ENCODE measurements at places on chromosomes 16 and 17.

DNA sequence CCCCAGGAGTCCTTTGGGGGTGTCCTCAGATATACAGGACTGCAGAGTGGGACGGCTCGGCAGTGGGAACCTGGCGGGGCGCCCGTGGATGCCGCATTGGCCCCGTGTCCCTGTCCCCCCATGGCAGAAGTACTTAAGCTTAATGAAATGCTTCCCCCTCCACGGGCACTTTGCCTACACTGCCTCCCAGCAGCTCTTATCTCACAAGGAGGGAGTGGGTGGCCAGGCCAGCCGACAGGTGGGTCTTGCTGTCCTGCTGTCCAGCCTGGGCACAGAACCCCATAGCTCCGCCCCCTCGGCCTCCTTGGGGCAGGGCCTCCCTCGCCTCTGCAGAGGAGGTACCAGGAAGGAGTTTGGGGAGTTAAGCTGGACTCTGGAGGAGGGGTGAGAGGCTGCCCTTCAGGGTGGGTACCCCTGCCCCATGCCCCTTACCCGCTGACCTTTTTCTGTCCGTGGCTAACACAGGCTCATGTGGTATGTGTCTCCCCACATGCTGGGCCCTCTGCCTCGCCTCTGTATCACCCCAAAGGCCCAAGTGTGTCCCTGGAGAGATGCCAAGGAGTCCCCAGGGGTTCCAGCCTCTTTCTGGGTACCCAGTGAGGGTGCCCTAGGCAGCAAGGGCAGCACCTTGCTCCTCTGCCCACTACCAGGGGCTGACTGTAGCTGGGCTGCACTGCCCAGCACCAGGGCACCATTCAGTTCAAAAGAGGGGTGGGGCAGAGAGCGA lies 8.7 kb downstream of the THRA start:
- DNase-seq = no peak

DNA sequence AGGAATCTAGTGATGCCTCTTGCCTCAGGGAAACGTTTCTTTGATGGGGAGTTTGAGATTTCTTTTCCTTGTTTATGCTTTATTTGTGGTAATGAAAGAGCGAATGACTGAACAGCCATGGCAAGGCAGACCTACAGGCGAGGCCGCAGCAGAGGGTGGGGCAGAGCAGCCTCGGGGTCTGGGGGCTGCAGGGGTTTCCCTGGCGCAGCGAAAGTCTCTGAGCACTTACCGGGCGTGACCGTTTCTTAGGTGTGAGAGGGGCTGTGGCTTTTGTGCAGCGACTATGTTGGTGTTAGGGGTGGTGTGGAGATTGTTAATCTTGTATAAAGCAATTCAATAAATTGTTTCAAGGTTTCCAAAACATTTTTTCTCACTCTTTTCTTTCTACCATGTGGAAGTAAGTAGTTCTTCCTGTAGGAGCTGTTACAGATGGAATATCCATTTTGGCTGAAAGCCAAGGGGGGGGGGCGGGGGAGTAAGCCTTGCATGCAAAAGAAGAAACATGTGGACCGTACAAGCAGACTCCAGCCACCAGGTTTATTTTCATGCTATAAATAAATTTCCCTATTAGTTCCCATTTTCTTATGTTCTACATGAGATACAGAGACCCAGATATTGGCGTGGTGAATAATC lies 34.8 kb downstream of the UBN1 start:
- DNase-seq = peak; percentile 67

- no peak for DNase-seq
Measured at GRCh38 chr17:80783971-80784370, 207.7 kb upstream of the CHMP6 start.

DNA sequence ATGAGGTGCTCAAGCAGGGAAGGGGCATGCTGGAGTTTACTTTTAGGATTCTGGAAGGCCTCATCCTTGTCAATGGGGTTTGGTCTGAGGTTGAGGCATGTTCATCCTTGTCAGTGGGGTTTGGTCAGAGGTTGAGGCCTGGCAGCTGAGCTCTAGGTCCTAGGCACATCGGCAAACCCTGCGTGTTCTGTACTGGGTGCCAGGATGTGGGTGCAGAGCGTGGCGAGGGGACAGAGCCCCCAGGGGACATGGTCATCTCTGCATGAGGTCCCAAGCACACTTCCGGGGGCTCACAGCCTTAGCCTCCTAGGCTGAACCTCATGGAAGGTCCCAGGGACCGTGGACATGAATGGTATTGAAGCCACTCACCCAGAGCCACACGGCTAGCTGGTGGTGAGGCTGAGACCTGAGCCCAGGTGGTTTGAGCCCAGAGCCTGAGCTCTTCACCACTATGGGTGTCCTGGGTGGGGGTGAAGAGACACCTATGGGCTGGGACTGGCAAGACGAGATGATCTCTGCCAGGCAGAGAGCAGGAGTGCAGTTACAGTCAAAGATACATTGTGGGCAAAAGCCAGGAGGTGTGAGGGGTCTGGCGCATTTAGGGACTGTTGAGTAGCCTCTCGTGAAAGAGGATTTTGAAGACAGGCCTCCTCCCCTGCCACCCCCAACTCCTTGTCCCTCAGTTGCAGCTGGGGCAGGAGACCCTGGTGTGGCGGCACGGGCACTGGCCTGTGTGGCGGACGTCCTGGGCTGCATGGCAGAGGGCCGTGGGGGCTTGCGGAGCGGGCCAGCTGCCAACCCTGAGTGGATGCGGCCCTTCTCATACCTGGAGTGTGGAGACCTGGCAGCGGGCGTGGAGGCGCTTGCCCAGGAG lies 19.3 kb downstream of the FCSK start:
- no peak for DNase-seq

- DNase-seq = no peak
Measured at GRCh38 chr17:5027916-5028315, 7.3 kb downstream of the SLC52A1 start.

GRCh38 chr17:4585638-4585994 lies 1.3 kb downstream of the SMTNL2 start:
- no peak for DNase-seq

DNA sequence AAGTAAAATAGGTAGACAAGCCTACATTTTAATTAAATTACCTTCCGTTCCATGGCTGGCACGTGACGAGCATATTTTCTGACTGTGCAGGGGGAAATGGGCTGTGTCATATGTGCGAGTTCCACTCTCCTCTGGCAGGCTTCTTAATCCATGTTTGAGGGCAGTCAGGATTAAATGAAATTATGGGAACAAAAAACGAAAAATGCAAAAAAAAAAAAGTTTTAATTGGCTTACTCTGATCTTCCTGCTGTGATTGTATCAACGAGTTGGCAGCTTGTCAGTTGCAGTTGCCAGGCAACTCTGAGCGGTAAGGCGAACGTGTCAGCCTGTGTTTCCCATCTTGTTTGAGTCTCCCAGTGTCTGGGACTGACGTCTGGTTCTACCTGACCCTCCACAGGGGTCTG lies 302.9 kb upstream of the XYLT1 start:
- peak; percentile 1 for DNase-seq

GRCh38 chr17:48617471-48618255 lies 2.6 kb upstream of the HOXB8 start:
- no peak for DNase-seq

DNA sequence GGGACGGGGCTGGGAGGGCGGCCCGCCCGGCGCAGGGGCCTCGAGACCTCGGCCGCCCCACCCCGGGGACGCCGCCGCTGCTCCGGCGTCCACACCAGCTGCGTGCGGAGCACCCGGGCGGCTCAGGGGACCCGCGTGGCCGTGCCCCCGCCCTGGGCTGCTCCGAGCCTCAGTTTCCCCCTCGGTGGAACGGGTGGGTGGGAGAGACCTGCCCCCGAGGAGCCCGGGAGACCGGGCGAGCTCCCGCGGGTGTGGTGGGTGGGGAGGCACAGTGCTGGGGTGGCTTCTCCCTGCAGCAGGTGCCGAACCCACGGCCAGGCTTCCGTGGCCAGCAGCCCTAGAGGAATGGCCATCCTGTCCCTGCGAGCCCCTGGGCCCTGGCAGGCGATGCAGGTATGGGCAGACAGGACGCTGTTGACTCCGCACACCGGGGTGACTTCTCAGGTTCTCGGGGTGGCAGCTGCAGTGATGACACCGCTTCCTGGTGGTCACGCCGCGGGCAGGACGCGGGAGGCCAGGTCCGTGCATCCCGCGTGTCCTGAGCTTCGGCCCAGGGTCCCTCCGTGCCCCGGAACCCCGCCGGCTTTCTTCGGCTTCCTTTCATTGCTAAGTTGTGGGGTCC lies 677 bp downstream of the DEF8 start:
- no peak for DNase-seq

GRCh38 chr16:11310997-11311561 lies 29.9 kb upstream of the PRM1 start:
- no peak for DNase-seq

GRCh38 chr17:6358131-6358530 lies 76.8 kb downstream of the AIPL1 start:
- DNase-seq = no peak

DNA sequence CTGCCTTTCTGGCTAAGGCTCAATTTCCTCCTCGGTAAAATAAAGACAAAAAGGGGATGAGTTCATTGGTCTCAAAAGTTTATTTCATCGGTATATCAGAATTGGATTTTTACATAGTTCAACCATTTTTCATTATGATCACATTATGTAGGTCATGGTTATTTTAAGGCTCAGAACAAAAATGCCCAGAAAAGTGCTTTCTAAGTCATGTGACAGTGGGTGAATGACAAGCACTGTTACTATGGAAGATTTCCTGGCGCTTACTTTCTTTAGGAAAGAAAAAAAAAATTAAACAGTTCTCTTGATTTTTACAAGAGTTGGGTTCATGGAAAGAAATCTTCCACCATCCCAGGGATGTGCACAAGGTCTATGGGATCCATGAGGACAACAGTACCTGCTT lies 117.9 kb upstream of the CES5A start:
- no peak for DNase-seq

GRCh38 chr16:16086653-16087446 lies 136.4 kb downstream of the ABCC6 start:
- DNase-seq = no peak

DNA sequence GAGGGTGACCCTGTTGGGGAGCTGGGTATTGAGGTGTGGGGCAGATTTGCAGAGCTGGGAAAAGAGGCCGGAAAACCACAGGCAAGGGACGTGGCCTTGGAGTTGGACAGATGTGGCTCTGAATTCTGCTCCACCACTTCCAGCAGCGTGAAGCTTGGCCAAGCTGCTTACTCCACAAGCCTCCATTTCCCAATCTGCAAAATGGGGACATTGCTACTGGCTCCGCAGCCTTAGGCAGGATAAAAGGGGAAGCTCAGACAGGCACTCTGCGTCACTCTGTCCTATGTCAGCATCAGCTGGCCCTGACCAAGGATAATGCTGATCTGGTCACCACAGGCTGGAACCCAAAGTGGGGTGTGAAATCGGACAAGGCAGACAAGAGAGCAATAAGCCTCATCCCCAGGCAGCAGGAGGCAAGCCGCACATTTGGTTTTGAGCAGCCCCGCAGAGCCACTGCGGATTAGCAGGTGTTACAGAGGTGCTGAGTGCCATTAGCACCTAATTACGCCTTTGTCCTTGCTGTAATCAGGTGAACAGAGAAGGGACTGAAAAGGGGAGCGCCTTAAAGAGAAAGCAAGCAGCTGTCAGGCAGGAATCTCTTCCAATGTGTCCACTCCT lies 54.8 kb downstream of the SDK2 start:
- DNase-seq = no peak

- DNase-seq = no peak
Measured at GRCh38 chr16:53864819-53865493, 161.0 kb downstream of the FTO start.

DNA sequence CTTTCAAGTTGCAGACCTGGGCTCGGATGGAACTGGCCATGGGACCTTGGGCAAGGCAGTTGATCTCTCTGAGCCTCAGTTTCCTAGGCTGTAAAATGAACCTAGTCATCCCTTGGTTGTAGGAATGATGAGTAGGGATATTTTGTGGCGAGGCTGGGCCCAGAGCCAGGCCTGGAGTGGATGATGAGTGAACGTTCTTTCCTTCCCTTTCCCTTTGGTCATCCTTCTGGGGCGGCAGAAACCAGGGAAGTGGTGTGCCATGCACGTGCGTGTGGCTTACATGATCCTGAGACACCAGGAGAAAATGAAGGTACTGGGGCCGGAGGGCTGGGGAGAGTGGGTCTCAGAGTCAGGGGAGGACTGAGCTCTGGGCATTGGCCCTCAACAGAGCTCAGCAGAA lies 8.4 kb downstream of the FBRS start:
- DNase-seq = no peak

- DNase-seq = no peak
Measured at GRCh38 chr17:30969989-30970830, 629 bp upstream of the RNF135 start.

- peak; percentile 75 for DNase-seq
Measured at GRCh38 chr16:48499923-48500381, 110.0 kb downstream of the N4BP1 start.

DNA sequence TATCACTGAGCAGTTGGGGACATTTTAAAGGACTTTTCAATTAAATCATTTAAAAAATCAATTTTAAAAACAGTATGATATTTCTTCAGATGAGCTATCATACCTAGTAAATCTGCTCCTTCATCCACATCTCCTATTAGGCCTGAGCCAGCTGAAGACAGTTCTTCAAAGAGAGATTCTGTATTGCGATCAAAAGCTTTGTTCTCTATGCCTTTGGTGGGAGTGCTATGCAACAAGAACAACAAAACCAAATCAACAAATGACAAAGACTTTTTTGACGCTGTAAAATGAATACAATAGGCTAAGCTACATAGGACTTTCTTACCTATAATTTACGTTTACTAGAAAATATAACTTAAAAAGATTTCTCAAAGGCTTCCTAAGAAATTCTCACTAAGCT lies 106.5 kb downstream of the SPAG9 start:
- no peak for DNase-seq

- DNase-seq = no peak
Measured at GRCh38 chr17:44307387-44308186, 814 bp upstream of the RUNDC3A start.

GRCh38 chr17:72182371-72182873 lies 61.6 kb downstream of the SOX9 start:
- DNase-seq = no peak

GRCh38 chr17:17648762-17649161 lies 32.5 kb upstream of the RAI1 start:
- DNase-seq = no peak

- no peak for DNase-seq
Measured at GRCh38 chr17:17417718-17418181, 59.0 kb upstream of the MED9 start.

DNA sequence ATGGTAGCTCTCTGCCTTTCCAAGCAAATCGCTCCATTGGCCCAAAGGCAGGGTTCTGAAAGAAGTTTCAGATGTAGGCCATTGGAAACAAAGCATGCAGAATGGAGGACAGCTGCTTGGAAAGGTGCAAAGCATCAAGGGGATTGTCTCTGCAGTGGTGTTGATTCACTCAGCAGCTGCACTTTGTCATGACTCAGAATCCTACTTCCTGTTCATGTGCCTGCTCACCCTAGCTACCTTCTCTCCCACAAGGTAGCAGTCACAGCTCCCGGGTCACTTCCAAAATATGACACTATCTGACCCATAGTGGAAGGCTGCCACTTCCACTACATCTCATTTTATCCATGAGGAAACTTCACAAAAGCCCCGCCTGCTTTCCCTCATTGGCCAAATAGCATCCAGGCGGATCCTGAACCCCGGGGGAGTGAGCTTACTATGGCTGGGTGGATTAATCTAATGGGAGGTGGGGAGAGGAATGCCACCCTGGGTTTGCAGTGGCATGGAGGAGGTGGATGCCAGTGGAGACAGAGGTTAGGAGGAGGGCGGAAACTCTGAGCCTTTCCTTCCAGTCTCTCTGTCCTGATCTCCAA lies 74.7 kb upstream of the NKD1 start:
- no peak for DNase-seq

GRCh38 chr17:11404431-11405276 lies 163.6 kb downstream of the SHISA6 start:
- DNase-seq = no peak

- no peak for DNase-seq
Measured at GRCh38 chr17:16440901-16441629, 25.7 kb downstream of the TRPV2 start.

- DNase-seq = no peak
Measured at GRCh38 chr17:49647256-49647585, 30.7 kb downstream of the SPOP start.

Data from AG09319 (cell line).